ENCODE measurements at places on chromosomes 5 and 9.

GRCh38 chr9:89853931-89854330, 249.1 kb downstream of the GADD45G start:
- DNase-seq: no peak

DNA sequence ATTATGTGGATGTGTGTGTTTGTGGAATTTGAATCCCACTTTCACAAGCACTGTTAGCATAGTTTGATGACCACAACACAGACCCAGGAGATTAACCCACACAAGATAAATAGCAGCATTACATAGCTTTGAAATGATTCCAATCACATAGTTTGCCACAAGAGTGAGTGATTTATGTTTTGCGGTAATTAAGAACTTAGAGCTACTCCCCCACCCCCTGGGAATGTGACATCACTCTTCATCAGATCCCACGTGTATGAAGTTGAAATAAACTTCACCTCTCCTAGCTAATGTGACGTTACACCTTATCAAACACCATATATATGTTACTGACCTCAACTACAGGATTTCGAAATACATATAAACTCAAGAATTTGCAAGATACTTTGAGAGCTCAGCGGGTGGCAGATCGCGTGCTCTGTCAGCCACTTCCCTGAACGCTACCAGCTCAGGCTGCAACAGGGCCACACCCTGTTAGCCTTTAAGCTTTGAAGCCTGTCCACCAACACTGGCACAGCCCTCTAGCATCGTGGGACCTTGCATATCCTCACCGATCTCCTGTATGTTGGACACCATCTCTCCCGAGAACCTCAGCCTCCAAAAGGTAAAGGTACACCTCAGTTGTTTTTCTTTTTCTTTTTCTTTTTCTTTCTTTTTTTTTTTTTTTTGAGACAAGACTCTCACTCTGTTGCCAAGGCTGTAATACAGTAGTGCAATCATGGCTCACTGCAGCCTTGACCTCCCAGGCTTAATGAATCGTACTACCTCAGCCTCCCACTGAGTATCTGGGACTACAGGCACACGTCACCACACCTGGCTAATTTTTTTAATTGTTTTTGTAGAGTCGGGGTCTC, 1.7 kb upstream of the AGTPBP1 start:
- DNase-seq: peak; percentile 86

DNA sequence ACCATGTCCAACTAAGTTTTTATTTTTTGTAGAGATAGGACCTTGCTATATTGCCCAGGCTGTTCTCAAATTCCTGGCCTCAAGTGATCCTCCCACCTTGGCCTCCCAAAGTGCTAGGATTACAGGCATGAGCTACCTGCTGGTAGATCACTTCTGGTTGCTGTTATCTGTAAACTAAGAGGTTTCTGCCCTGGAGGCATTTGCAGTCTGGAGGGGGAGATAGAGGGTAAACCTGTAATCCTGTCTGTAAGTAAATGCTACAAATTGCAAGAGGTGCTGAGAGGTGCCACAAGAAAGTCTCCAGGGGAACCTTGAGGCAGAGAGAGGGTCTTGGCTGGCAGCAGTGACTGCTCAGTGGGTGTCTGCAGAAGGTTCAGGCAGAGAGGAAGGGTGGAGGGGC, 29.0 kb upstream of the GGTA1 start:
- no peak for DNase-seq

DNA sequence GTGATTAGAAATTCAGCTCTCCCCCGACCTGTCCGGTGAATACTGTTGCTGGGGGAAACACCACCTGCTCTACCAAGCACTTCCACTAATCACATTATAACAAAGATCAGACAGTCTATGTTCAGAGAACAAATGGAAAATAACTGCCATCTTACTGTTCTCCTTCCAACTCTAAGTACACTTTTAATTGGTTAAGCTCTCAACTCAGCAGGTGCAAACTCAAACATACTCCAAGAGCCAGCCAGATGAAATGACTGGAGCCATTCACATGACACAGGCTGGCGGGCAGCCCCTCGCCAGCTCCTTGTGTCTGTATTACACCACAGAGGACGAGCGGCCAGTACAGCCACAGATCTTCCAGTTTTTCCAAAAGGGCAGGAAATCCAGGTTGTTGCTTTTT, 16.1 kb downstream of the LIFR start:
- DNase-seq: no peak

DNA sequence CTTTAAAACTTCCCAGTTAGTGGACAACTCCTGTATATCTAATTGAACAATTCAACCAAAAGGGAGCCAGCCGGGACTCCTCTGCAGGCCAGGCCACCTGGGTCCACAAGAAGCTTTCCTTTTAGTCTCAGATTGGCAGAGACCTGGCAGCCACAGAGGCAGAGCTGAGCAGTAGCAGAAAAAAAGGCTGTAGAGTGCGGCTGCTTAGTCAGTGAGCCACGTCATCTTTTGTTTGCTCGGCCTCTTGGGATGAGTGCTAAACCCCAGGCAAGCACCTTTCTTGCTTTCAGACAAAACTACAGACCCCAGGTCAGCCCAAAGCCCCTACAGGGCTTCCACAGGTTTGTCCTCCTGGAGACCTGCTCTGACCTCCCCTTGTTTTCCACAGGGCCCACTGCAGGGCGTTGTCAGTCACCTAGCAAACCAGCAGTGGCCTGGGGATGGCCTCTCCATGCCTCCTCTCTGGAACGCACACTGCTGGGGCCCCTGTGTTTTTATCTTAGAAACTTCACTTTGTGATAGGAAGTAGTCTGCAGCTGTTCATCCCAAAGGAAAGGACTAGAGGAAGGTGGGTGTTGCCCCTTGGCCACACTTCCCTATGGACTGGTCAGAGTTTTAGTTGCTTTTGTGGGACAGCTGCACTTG, 49.9 kb downstream of the SHB start:
- DNase-seq: peak; percentile 85

DNA sequence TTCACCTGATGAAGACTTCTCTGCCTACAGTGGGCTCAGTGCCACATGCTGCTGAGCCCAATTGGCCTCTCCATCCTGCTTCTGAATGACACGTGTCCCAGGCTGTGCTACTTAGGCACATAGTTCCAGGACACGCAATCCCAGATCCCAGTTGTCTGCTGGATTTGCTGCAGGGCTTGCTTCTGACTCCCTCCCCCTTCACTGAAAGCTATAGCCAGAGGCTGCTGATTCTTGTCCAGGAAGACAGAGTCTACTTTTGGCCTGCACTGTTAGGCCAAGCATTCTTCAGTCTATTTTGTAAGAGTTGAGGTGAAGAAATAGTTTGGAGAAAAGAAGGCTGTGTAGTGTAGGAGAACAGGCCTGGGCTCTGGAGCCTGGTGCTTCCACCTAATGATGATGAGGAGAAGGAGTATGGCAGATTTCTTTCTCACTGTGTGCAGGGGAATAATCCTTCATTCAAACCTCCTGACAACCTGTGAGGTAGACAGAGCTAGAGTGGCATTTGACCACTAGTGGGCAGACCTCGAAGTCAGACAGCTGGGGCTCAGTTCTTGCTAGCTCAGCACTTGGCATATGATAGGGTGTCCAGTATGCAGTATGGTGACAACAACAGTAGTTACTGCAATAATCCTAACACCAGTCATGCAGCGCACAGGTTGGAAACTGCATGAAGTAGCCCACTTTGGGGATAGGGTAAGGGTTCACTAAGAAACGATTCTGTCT, 19.5 kb upstream of the ASPN start:
- DNase-seq: peak; percentile 62

- DNase-seq: peak; percentile 57
These were observed 99.9 kb upstream of the TLE4 start for GRCh38 chr9:79471580-79472543.

DNA sequence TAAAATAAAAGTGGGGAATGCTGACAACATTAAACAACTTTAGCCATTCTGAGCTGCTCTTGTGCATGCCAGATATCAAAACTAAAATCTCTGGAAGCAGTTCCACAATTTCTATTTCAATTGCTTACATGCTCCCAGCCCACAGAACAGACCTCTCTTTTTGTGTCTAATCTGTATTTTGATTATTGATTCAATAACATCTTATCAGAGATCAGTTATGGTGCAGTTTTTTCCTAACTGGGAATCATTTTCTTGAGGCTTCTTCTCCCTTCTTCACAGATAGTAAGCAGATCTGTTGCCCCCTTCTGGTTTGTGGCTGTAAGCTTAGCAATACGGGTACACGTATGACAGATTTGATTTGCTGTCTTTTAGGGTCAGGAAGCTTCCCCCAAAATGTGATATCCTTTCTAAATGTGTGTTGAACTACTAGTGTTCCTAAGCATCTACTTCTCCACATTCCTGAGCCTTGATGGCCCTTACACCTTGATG, 39.4 kb downstream of the MRPS27 start:
- peak; percentile 48 for DNase-seq

- no peak for DNase-seq
These were observed 449.0 kb downstream of the CYLC2 start for GRCh38 chr9:103444176-103444575.

- DNase-seq: no peak
These were observed 23.5 kb downstream of the C7 start for GRCh38 chr5:40932766-40933165.

DNA sequence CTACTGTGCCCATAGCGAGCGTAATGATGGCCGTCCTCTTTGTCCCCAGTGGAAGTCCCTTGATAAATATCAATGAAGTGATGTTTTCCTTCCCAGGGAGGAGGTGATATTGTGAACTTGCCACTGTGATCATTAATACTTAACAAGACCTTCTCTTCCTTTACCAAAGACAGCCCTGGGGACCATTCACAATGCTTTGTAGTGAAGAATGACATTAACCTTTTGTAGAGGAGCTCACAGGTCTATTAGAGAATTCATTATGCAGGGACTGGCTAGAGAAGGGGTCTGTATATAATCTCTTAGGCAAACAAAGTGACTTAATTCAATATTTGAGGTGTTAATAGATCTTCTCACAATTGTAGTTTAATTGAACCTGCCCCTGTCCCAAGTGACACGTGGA, 452.9 kb upstream of the DMAC1 start:
- DNase-seq: no peak

DNA sequence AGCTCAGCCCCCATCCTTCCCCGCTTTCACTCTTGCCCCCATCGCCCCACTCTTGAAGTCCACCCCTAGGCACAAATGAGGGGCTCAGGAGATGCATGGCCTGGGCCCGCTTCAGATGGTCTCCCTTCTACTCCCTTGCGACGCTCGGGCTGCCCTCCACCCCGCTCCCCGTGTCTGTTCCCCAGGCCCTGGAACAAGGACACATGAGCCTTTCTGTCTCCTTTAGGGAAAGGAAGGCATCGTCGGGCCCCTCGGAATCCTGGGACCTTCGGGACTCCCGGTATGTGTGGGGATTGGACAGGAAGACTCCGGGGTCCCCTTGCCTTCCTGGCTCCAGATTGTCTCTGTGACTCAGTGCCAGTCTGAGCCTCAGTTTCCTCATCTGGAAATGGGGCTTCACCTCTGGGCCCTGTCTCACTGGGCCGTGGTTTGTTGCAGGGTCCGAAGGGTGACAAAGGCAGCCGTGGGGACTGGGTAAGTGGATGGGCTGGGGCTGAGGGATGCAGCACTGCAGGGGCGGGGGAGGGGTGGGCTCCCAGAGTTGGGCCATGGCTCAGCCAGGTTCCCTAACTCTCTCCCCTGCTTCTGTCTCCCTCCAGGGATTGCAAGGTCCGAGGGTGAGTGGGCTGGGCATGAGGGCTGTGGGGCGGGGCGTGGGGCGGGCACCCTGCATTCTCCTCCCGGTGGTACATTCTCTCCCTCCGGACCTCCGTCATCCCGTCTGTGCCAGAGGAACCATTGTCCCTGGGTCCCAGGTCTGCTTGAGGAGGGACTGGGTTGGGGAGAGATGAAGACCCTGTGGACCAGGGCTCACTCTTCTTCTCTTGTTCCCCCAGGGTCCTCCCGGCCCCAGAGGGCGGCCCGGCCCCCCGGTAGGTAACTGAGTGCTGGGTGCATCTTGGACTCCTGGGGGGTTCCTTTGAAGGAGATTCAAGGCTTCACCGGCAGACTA, 21.8 kb upstream of the ORM1 start:
- no peak for DNase-seq

DNA sequence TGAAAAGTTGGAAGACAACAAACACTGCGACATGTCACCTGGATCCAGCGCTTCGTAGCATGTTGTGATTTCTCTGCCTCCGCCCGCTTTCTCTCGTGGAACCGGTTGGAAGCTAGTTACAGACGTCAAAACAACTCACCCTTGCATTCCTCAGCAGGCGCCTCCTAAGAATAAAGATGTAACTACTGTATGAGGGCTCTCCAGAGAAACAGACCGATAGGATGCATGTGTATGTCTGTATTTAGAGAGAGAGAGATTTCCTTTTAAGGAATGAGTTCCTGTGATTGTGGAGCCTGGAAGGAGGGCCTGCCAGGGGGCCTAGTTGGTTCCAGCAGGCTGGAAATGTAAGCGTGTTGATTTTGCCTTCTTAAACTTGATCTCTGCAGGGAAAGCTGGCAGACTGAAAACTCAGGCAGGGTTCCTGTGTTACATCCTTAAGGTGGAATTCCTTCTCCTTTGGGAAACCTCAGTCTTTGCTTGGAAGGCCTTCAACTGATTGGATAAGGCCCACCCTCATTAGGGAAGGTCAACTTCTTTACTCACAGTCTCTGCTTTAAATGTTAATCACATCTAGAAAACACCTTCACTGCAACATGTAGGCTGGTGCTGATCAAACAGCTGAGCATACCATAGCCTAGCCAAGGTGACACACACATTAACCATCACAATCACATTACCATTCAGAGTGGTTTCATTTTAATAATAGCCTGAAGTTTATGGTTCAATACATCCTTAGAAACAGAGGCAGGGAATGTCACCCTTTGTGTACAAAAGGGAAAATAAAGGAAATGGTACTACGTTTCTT, 163.8 kb downstream of the SYK start:
- DNase-seq: peak; percentile 65

DNA sequence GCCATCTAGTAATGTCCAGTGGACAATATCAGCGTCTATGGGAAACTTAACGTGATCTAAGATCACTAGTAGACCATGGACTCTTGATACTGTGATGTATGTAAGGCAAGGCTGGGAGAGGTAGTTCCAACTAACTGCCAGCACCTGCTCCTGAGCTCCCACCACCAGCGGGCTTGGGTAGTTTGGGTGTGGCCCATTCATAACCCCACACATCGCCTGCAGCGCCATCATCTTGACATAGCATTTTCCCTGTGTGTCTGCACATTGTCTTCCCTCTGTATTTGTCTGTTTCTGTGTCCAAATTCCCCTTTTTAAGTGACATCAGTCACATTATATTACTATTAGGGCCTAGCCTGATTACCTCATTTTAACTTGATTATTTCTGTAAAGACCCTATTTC, 28.1 kb upstream of the GSN start:
- DNase-seq: no peak

DNA sequence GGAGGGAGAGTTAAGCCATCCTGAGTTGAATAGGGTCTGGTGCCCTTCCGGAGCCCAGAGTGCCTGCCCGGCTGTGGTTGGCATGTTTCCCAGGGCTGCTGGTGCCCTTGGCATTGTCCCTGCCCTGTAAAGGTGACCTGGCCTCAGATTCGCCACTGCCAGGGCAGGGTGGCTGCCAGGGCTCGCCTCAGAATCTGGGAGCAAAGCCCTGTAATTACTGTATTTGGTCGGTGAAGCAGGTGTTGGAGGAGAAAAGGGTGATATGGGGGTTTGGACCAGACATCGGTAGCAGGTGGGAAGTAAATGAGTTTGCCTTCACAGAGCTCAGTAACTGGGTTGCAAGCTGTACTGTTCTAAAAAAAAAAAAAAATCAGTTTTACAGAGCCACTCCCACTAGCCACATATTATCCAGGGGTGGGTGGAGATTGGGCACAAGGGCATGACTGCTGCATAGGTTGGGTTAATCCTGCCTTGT, 47.6 kb downstream of the RGS3 start:
- DNase-seq: no peak
